Suppressor macrophage treated with lipopolysaccharide for 4 hours (primary cell): ENCODE measurements at places on chromosomes 7 and 10.
A peak's percentile ranks its signal among the peaks of the same experiment; 100 is the strongest.

DNA sequence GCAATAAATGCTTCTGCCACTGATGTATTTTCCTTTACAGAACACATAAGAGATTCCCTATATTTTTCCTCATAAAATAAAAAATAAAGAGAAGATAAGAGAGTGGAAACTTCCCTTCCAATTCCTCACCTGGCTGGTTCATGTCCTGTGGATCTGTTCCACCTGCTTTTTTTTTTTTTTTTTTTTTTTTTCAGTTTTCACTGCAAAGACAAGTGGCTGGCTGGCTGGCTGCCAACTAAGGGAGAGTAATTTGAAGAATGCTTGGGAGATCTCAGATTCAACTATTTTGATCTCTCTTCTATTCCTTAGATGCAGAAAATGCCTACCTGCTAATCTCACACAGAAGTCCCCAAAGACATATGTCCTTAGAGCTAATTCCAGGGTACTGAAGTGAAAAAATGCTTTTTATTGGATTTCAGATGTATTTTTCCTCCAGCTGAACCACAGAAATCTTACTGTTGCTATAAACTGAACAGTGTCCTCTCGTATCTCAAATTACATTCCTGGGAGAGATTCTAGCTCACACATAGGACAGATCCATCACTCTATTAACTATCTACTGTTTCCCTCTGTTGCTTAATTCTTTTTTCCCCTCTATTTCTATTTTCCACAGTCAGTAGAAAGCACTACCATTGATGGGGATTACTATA lies 120.8 kb downstream of the NRCAM start:
- DNase-seq = no peak

DNA sequence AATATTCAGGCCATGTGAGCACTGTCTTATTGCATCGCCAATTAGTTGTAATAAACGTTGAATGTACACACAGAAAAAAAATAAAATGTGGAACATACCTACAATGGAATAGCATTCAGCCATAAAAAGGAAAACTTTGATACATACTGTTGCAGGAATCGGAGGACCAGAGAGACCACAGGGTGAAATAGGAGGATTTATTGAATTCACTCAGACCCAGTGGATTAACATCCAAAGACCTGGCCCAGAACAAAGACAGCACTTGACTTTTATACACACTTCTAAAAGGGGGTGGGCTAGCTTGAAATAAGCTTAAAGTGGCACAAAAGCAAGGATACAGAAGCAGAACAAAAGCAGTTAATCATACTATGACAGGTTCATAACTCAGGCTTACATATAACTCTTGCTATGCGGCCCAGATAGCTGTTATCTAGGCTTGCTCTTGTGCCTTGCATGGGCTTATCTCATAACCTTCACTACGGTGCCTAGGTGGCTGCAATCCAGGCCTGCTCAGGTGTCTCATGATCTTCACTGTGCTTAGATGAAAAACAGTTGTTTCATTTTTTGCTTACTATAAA lies 292.2 kb upstream of the TAC1 start:
- DNase-seq = no peak

DNA sequence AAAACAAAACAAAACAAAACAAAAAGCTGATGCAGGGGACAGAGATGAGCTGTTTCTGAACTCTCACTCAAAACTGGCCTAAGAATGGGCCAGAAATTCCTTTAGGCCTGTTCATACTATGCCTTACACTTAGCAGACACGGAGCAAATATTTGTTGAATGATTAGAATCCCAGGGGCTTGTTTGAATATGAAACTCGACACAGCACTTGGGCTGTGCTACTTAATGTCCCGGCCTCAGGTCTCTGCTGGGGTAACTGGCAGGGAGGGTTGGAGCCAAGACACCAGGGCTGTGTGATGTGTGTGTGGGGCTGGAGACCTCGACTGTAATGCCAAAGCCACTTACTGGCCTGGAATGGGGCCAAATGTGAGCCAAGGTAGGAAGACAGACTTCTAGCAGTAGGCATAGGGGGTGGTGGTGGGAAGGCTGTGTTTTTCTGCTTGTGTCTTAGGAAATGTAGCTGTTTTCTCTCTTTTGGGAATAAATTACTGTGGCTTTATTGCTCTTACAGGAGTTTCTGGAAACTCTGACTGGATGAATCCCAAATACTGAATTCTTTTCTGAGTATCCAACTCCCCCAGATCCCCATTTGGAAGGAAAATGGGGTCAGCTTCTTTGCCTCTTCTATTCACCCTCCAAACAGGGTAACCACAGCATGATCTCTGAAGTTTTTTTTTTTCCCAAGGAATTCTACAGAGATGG lies 66.7 kb downstream of the EMX2 start:
- no peak for DNase-seq

DNA sequence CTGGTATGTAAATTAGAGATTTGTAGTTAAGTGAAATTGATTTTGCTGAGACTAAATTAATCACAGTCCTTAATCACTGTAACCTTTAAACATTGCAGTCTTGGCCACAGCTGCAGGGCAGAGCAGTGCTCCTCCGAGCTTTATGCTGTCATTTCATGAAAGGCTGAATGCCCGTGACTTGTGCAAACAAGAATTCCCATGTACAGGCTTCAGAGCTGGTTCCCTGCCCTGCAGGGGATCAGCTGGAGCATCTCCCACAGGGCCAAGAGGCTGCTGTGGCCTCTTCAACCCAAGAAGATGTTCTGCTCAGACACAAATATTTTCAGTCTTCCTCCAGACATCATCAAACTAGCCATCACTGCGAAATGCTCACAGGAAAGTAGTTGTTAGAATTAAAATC lies 419.1 kb downstream of the AUTS2 start:
- DNase-seq = no peak

DNA sequence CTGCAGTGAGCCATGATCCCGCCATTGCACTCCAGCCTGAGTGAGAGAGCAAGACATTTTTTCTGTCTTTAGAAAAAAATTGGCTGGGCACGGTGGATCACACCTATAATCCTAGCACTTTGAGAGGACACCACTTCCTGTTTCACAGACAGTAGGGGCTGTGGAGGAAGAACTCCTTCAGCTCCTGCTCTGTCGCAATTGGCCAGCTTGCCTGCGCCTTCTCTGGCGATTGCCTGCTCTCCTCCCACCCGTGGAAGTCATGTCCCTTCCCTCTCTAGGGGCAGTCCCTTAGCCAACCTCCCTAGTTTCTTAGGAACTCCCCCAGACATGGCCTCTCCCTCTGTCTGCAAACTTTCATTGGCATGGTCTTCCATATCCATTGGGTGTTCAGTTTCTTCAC lies 8.7 kb downstream of the PDSS1 start:
- peak; percentile 52 for DNase-seq

- peak; percentile 68 for DNase-seq
Observed at GRCh38 chr7:101747053-101747878, 70.2 kb upstream of the CUX1 start.

DNA sequence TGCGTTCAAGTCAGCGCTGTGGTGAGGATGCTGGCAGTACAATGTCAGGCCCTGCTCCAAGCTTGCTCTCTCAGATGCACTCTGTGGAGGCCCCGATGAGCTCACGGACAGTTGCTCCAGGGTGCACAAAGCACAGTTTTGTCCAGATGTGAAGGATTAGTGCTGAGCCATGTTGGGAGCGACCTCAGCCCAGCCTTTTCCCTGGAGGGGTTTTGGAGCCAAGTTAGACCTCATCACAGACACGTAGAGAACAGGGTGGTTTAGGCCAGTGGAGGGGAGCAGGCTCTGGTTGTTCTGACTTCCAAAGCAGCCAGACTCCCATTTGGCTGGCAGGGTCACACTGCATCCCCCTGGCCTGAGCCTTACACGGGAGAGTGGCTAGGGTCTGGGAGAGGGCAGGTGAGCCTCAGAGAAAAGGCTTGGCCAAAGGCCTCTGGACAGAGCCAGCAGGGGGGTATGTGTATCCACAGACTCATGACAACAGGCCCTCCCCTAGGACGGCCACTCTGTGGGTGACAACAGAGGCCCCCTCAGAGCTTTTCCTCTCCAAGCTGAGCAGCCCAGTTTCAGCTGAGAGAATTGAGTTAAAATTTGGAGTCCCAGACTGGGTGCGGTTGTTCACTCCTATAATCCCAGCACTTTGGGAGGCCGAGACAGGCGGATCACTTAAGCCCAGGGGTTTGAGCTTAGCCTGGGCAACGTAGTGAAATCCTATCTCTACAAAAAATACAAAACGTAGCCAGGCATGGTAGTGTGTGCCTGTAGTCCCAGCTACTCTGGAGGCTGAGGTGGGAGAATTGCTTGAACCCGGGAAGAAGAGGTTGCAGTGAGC lies 4.7 kb downstream of the PLAC9 start:
- DNase-seq = no peak

DNA sequence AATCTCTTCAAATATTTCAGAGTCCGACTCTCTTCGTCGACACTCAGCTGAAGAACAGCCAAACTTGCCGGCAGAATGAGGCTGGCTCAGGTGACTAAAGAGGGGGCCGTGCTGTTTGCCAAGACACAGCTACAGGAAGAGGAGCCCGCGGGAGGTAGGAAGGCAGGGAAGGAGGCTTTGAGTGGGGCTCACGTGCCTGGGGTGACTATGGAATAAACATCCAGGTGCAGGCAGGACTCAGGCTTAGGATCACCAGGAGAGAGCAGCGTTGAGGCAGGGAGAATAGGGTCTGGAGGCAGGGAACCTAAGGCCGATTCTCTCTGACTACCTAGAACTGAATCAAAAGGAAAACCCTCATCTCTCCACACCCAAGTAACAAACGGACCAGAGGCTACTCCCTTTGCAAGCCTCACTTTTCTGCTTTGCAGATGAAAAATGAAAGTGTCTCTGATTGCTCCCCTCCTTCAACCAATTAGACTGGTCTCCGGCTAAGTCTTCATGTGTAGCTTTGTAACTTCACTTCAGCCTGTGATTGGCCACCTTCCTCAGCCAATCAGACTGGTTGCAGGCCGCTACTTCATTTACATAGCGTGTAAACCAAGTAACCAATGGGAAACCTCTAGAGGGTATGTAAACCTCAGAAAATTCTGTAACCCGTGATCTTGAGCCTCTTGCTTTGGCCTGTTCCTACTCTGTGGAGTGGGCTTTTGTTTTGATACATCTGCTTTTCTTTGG lies 19.7 kb upstream of the BNIP3 start:
- DNase-seq = no peak

DNA sequence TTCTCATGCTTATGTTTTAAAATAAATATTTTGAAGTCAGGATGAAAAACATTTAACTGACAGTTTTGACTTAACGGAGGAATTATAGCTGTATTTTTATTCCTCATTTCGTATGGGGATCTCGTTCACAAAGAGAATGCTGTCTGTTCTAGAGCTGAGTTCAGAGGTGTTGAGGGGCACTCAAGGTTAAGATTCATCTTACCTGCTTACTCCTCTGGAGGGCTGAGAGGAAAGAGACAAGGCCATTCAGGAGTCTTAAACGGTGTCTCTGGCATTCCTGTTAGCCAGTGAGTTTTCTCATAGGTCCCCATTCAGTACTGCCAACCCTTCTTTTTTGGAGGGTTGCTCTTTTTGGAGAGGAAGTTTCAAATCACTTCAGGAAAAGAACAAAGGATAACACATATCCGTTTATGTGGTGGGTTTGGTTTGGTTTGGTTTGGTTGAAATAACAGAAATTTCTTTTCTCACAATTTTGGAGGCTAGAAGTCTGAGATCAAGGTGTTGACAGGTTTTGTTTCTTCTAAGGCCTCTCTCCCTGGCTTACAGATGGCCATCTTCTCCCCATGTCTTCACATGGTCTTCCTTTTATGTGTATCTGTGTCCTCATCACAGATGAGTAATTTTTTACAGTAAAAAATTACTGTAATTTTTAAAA lies 23.1 kb downstream of the CALHM2 start:
- no peak for DNase-seq

DNA sequence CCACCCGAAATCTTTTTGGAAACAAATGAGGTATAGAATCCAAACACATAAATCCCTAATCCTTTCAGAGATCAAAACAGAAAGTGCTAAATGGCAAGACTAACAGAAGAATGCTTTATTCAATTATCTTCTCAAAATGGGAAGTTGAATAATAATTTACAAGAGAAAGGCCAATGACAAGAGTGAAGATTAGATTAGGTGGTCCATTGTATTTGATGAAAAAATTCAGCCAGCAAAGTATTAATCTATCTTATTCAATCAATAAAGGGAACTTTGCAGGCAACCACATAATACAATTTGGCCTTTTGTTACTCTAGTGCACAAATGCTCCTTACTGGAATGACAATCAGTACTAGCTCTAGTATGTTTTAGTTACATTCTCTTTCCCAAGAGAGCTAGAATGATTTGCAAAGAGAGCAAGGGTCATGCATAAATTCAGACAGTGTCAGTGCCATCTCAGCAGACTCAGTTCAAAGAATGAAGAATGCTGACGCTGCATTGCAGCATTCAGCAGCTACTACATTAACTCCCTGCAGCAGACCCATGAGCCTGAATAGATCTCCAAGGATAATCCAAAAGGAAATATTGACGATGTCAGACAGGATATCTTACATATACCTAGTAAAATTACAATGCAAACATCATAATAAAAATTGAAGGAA lies 131.8 kb downstream of the ANK3 start:
- no peak for DNase-seq

DNA sequence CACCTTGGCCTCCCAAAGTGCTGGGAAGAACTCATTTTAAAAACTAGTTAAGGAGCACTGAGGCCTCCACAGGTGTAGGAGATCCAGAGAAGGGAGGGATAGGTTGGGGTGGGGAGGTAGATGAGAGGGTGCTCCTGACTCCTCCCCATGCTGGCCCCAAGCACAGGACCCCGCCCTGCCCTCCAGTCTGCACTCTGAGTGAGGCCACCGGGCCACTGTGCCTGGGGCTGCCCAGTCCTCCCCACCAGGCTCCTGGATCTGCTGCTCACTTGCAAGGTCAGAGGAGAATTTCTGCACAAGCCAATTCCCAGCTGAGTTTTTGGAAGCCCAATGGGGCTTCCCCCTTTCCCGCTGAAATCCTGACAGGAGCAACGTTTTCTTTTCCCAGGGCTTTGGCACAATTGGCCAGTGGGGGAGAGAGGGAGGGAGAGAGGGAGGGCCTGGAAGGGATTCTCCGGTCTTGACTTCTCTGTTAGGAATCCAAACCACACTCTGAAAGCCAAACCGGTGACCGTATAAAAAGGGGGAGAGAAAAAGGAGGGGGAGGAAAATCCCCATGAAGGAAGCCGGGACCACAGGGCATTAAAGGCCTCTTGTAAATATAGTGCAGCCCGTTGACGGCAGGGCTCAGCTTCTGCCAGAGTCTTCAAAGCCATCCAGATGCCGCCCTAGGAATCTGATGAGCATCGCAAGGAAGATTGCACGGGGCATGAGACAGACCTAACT lies 116.2 kb downstream of the SH3PXD2A start:
- no peak for DNase-seq

GRCh38 chr10:5876181-5876768 lies 13.4 kb downstream of the ANKRD16 start:
- no peak for DNase-seq

DNA sequence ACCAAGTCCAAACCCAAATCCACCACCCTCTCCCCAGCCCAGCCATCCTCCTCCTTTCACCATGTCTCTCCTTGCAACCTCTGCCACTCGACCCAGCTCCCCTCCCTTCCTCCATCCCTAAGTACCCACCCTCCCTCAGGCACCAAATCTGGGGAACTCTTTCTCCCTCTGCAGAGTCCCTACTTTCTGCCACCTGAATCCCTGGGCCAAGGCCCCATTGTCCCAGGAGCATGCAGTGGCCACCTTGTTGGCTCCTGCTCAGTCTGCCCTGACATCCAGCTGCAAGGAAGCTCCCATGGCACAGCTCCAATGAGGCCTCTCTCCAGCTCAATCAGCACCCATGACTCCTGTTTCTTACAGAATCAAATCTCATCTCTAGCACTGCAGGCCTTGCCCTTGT lies 5.5 kb upstream of the UNC5B start:
- DNase-seq = no peak

- peak; percentile 75 for DNase-seq
Observed at GRCh38 chr10:51879238-51879637, 179.8 kb upstream of the CSTF2T start.
